ENCODE measurements at places on chromosomes 2 and 18. TPM values are rescaled to one million over a fixed set of nuclear protein-coding genes. Genes with fewer than 3 reads are reported as not detected.

GRCh38 chr18:3513481-3513880 is 63.5 kb downstream of the TGIF1 start:
- no peak for DNase-seq
- H3K27me3 ChIP-seq, result no peaks in the 10 kb centered on the region
- no peaks in the 10 kb centered on the region for H3K4me1 ChIP-seq
- H3K27ac ChIP-seq, result no peak overlapping the region

DNA sequence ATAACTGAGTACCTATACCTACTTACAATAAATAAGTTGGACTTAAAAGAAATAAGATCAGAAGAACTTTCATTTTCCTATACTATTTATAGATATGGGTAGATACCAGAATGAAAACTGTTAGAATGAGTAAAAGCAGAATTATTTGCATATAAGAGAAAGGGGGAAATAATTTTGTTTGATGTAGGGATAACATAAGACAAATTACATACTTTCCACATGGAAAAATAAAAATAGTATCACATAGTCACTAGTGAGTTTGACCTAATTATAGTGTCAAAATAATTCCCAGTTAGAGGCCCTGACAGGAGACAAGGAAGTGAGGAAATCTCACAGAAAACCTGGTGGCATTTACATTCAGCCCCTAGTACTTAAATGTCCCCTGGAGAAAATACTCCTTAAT is 28.6 kb downstream of the KCMF1 start:
- no peaks in the 10 kb centered on the region for H3K36me3 ChIP-seq
- H3K27ac ChIP-seq, result no peak overlapping the region
- H3K27me3 ChIP-seq, result no peaks in the 10 kb centered on the region
- no peak for DNase-seq

DNA sequence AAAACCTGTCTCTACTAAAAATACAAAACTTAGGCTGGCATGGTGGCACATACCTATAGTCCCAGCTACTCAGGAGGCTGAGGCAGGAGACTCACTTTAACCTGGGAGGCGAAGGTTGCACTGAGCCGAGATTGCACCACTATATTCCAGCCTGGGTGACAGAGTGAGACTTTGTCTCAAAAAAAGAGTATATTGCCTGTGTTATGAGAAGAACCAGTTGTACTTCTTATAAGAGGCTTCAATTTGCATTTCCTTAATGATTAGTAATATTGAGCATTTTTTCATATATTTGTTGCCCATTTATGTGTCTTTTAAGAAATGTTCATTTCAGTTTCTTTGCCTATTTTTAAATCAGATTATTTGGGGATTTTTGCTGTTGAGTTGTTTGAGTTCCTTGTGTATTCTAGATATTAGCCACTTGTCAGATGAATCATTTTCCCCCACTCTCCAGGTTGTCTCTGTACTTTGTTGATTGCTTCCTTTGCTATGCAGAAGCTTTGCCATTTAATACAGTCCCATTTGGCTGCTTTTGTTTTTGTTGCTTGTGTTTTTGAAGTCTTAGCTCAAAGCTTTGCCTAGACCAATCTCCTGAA is 75.8 kb upstream of the LRPPRC start:
- H3K4me1 ChIP-seq, result no peaks in the 10 kb centered on the region
- no peaks in the 10 kb centered on the region for H3K27me3 ChIP-seq
- no peaks in the 10 kb centered on the region for H3K36me3 ChIP-seq

GRCh38 chr2:238914648-238915015 is 66.7 kb downstream of the TWIST2 start:
- no peak overlapping the region for H3K27ac ChIP-seq
- H3K4me3 ChIP-seq, result no peak overlapping the region
- no peaks in the 10 kb centered on the region for H3K4me1 ChIP-seq
- H3K36me3 ChIP-seq, result peaks cover 3% of the 10 kb centered on the region
- H3K27me3 ChIP-seq, result no peaks in the 10 kb centered on the region

- H3K36me3 ChIP-seq, result no peaks in the 10 kb centered on the region
- DNase-seq, result no peak
- no peak overlapping the region for H3K4me3 ChIP-seq
- no peaks in the 10 kb centered on the region for H3K27me3 ChIP-seq
These were observed 178.0 kb downstream of the HAUS1 start for GRCh38 chr18:46282177-46282570.

The SPDYA gene
- 0.32 TPM for total RNA-seq
